ENCODE measurements at places on chromosomes 4 and X.

DNA sequence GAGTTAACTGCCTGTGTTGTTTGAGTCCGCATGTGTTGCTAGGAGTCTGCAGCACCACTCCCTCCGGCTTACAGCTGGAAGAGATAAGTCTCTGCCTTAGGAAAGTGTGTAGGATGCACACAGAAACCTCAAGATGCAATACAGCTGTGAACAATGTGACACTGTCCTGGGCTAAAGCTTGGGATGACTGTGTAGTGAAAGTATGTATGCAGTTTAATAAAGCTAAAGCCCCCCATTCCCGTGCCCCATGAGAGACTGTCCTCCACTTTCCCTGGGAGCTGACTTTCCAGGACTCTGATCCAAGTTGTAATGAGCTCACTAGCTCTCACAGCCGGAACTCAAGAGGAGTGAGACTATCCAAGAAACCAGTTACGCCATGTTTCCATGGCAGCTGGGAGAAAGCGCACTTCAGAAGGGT lies 156.6 kb upstream of the FTHL17 start:
- no peak for DNase-seq

- no peak for DNase-seq
Measured at GRCh38 chrX:70132877-70133302, 357 bp upstream of the IGBP1 start.

DNA sequence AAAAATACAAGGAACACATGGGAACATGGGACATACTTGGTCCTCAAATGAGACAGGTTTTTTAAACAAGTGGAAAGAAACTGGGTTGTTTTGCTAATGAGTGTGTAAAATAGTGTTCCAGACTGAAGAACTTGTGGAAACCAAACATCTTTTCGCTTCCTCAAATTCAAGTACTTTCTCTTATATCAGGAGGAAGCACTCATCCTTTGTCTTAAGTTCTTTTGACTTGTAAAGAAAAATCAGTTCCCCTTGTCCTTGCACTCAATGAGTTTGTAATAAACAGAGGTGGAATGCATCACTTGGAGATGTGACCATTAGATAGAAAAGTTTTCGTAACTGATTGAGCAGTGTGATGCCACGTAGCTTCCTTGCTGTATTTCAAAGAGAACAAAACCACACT lies 101.1 kb downstream of the PHOX2B start:
- no peak for DNase-seq

- no peak for DNase-seq
Measured at GRCh38 chr4:182538031-182538430, 294.8 kb downstream of the TENM3 start.

DNA sequence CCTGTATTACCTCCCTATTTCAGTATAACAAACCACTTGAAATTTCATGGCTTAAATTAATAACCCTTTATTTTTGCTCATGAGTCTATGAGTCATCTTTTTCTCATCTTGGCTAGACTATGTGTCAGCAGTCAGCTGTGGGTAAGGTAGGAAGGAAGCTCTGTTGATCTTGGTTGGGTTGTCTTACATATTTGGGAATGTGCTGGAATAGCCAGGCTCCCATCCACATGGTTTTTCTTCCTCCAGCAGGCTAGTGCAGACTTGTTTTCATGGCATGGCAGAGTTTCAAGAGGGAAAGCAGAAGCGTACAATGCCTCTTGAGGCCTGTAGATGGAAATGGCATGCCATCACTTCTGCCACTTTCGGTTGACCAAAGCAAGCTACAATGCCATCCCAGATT lies 89.7 kb downstream of the LINC00632 start:
- no peak for DNase-seq
